Activated naive CD8-positive, alpha-beta T cell treated with anti-CD3 and anti-CD28 coated beads, Interleukin-2, amount 50 U/mL, for 24 hours (primary cell): ENCODE measurements at places on chromosomes 12 and 14.

DNA sequence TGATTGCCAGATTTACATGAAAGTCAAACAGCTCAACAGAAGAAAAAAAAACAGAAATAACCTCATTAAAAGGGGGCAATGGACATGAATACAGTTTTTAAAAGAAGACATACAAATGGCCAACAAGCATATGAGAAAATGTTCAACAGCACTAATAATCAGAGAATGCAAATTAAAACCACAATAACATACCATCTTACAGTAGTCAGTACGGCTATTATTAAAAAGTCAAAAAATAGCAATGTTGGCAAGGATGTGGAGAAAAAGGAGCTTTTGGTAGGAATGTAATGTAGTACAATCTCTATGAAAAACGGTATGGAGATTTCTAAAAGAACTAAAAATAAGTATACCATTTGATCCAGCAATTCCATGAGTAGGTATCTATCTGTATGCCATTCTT, 272.1 kb downstream of the CEP128 start:
- no peak for DNase-seq
- H3K27ac ChIP-seq: no peak overlapping the region
- H3K4me1 ChIP-seq: no peaks in the 10 kb centered on the region
- no peak overlapping the region for H3K4me3 ChIP-seq
- H3K36me3 ChIP-seq: peaks cover 8% of the 10 kb centered on the region
- no peaks in the 10 kb centered on the region for H3K27me3 ChIP-seq

- H3K27me3 ChIP-seq: peaks cover 4% of the 10 kb centered on the region
- H3K36me3 ChIP-seq: no peaks in the 10 kb centered on the region
- DNase-seq: no peak
- no peak overlapping the region for H3K4me3 ChIP-seq
- no peak overlapping the region for H3K27ac ChIP-seq
Observed at GRCh38 chr12:106602076-106602475, 19.3 kb downstream of the RFX4 start.

DNA sequence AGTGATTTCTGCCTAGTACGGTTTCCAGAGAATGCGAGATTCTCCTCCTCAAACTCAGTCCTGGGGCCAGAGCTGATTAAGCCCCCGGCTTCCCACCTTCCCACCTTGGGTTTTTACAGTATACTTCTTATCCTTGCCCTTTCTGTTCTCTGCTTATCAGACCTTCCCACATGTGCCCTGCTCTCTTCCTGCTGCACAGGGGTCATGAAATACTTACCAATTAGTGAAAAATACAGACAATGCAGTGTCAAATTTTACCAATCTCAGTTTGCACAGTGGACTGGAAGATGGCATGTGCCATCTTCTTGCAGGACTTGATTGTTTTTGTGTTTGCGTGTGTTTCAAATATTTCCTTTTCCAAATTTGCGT, 14.7 kb downstream of the SUSD6 start:
- peaks cover 15% of the 10 kb centered on the region for H3K36me3 ChIP-seq
- H3K27me3 ChIP-seq: no peaks in the 10 kb centered on the region
- DNase-seq: no peak
- peak overlapping the region; percentile 62 for H3K4me3 ChIP-seq
- peaks cover 95% of the 10 kb centered on the region for H3K4me1 ChIP-seq
- H3K27ac ChIP-seq: peak overlapping the region; percentile 85

GRCh38 chr12:94760786-94761185, 110.4 kb upstream of the TMCC3 start:
- H3K4me1 ChIP-seq: peaks cover 7% of the 10 kb centered on the region
- no peak overlapping the region for H3K27ac ChIP-seq
- no peaks in the 10 kb centered on the region for H3K36me3 ChIP-seq
- DNase-seq: no peak
- H3K27me3 ChIP-seq: peaks cover 2% of the 10 kb centered on the region

DNA sequence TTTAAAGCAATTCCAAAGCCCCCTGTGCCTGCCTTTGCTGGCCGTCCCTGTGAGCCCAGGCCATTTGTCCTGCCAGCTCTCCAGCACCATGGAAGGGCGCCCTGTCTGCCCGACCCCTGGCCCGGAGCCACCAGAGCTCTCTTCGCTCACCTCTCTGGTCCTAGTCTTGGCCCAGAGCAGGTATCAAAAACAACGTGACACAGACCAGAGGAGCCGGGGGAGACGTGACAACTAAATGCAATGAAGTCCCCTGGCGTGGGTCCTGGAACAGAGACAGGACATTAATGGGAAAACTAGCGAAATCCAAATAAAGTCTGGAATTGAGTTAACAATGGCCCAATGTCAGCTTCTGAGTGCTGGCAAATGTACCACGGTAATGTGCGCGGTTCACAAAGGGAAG, 83.2 kb upstream of the DIO3 start:
- H3K4me1 ChIP-seq: no peaks in the 10 kb centered on the region
- H3K36me3 ChIP-seq: no peaks in the 10 kb centered on the region
- H3K27ac ChIP-seq: no peak overlapping the region
- H3K4me3 ChIP-seq: no peak overlapping the region

DNA sequence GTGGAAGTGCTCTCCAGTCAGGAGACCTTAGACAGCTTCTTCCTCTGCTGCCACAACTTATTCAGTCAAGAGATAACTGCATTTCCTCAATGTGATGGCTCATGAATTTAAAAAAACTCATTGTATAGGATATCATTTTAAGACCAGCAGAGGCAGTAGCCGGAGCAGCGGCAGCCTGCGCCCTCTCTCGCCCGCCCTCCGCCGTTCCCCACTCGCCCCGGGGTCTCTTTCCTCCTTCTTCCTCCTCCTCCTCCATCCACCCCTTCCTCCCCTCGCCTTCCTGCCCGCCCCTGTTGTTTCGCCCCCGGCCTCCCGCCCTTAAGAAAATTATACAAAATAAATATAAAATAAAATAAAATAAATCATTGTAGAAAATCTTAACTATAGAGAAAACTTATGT, 687.6 kb downstream of the FLRT2 start:
- DNase-seq: no peak
- H3K4me3 ChIP-seq: no peak overlapping the region
- H3K27ac ChIP-seq: no peak overlapping the region
- H3K27me3 ChIP-seq: no peaks in the 10 kb centered on the region

DNA sequence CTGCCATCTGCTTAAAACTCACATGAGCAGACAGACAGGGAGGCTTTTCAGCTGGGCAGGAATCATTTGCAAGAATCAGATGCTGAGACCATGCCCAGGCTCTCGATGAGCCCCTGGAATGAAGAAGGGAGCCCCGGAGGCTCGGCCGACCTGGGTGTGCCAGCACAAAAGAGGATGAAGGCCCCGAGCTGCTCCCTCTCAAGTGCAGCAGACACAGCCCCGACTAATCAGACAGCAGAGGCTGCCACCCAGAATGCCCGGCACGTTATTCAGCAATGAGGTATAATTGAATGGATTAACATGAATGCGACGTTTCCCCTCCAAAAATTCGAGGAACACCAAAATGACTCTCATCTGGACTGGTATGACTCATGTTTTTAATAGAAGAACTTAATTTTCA, 58.9 kb downstream of the BCL11B start:
- H3K27ac ChIP-seq: peak overlapping the region; percentile 95
- H3K4me1 ChIP-seq: peaks cover 98% of the 10 kb centered on the region
- peak overlapping the region; percentile 73 for H3K4me3 ChIP-seq
- peaks cover 2% of the 10 kb centered on the region for H3K27me3 ChIP-seq
- DNase-seq: no peak

DNA sequence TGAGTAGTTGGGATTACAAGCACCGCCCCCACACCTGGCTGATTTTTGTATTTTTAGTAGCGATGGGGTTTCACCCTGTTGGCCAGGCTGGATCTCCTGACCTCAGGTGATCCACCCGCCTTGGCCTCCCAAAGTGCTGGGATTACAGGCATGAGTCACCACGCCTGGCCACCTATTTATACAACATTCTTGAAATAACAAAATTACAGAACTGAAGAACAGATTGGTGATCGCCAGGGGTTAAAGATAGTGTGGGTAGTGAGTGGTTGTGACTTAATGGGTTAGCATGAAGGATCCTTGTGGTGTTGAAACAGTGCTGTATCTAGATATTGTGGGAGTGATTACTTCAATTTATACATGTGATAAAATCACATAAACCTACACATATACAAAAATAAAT, 7.4 kb downstream of the GLIPR1L1 start:
- no peaks in the 10 kb centered on the region for H3K36me3 ChIP-seq
- H3K27me3 ChIP-seq: no peaks in the 10 kb centered on the region
- no peak for DNase-seq
- H3K4me3 ChIP-seq: no peak overlapping the region
- H3K27ac ChIP-seq: no peak overlapping the region

GRCh38 chr12:89544022-89544421, 18.2 kb upstream of the POC1B start:
- H3K4me1 ChIP-seq: peaks cover 4% of the 10 kb centered on the region
- no peak overlapping the region for H3K4me3 ChIP-seq
- no peak overlapping the region for H3K27ac ChIP-seq
- no peaks in the 10 kb centered on the region for H3K27me3 ChIP-seq

DNA sequence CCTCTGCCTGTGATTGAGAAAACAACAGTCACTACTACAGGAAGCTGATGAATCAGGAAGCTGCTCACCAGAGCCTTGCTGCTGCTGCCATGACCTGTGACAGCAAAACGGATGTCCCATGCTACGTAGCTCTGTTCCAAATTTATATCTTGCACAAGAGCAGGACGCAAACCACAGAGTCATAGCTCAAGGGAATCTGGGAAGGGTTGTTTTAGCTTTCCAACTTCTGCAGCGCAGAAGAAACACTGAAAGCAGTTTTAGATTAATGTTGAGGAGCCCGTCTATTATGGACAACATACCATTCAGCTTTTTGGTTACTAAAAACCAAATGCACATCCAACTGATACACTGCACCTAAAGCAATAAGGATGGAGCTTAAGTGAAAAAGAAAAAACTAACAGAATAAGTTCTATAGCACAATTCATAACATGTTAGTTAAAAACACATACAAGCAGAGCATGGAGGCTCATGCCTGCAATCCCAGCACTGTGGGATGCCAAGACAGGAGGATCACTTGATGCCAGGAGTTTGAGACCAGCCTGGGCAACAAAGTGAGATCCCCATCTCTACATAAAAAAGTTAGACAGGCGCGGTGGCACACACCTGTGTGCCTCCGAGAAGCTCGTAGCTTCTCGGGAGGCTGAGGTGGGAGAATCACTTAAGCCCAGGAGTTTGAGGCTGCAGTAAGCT, 1.7 kb upstream of the ANKRD33 start:
- H3K4me1 ChIP-seq: peaks cover 17% of the 10 kb centered on the region
- peak; percentile 43 for DNase-seq
- H3K4me3 ChIP-seq: no peak overlapping the region
- peak overlapping the region; percentile 70 for H3K27ac ChIP-seq
- H3K27me3 ChIP-seq: no peaks in the 10 kb centered on the region

DNA sequence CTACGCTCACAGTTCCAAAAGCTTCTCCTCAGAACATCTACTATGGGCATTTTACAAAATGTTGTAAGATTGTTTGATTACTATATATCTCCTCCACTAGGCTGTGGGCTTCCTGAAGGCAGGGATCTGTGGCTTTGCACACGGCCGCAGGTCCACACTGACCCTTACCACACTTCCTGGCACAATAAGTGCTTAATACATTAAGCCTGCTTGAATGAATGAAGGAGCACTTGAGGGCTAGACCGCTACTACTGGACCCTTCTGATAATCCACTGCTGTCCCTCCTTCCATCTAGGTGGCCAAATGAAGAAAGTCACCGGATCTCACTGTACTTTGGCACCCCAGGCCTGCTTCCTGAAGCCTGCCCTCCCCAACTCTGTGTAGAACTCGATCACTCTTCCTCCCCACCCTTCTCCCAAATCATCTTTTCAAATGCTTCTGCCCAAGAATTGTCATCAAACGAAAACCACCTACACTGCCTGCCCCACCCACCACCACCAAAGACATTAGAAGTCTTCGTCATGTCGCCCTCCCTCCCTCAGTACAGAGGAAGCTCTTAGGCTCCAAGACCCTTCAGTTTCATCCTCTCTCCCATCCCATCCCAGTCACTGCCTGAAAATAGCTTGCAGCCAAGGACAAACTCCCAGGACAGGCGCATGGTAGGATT, 596 bp upstream of the ZBTB39 start:
- H3K27ac ChIP-seq: peak overlapping the region; percentile 89
- H3K4me3 ChIP-seq: peak overlapping the region; percentile 85
- H3K27me3 ChIP-seq: no peaks in the 10 kb centered on the region
